Fibroblast of the conjunctiva (primary cell): ENCODE measurements at places on chromosomes 12 and 14.

DNA sequence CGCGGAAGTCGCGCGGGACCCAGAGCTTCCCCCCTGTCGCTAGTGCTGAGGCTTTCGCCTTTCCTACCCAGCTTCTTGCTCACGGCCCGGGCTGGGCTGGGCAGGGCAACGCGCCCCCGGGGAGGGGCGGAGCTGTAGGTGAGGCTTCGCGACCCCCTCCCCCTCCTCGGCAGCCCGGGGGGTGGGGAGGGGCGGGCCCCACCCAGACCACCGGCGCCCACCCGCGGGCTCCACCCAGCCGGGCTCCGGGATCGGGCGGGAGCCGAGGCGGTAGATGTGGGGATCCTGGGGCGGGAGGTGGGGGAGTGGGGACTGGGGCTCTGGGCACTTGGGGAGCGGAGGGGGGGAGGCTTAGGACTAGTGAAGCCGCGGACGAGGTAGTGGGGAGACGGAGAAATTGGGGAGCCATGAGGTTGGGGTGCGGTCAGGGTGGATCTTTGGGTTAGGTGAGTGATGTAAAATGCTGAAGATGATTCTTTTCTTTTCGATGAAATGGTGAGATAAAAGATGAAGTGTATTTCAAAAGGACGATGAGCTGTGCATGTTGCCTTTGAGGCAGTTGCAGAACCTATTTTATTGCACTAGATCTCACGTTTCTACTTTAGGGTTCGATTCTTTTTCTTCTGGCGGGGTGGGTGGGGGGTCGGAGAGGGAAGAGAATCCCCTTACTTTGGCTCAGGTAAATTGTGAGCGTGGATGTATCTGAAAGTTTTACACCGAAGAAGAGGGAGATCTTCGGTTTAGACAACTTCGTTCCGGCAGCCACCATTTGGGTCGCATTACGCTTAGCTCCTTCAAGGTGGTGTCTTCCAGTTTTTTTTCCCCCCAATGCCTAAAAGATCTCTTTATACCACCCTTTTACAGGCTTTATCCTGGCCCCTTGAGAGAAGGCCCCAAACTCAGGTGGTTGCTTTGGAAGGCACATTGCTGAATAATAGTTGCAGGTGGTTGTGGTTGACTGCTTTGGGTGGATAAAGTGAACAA is 619 bp downstream of the ERC1 start:
- DNase-seq: no peak

GRCh38 chr12:20830456-20830855 is 20.0 kb downstream of the SLCO1B3 start:
- DNase-seq: no peak

DNA sequence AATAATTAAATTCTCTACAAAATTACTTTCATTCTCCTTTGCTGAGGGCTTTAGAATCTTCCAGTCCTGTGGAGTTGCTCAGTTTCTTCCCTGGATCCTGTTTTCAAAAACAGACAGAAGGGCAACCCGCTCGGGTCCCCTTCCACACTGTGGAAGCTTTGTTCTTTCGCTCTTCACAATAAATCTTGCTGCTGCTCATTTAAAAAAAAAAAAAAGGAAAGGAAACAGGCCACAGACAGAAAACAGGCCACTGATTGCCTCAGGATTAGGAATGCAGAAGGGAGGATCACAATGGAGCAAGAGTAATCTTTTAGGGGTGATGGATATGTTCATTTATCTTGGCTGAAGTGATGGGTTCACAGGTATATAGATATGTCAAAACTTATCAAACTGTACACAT is 29.5 kb upstream of the HIGD1C start:
- no peak for DNase-seq

DNA sequence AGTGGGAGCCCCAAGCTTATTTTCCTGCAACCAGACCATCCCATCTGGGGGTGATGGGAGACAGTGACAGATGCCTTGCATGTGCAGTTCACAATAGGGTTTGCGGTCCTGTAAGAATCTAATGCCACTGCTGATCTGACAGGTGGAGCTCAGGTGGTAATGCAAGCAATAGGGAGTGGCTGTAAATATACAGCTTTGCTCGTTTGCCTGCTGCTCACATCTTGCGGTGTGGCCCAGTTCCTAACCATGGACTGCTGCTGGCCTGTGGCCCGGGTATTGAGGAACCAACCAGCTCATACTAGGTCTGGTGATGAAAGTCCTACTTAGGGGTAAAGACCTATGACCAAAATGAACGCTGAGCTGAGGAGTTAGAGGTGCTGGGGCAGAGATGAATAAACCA is 36.1 kb upstream of the CCDC88C start:
- no peak for DNase-seq

GRCh38 chr12:43348221-43348620 is 203.8 kb downstream of the ADAMTS20 start:
- DNase-seq: no peak

DNA sequence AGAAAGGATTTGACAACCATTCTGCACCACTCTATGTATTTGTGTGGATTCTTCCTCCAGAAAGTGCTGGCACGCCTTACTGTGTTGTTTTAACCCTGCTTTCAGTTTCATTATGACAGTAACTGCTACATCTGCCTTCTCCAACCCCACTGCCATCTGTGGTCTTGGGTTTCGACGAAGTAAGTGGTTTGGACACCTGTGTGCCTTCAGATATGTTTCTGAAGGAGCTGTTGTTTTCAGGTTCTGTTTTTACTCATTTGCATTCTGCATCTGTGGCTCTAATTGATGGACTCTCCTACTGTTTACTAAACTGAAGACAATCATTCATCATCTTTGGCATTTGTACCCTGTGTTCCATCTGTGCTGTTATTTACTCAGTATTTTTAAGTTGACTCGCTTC is 4.1 kb downstream of the TSHR start:
- no peak for DNase-seq

GRCh38 chr12:20452496-20453010 is 84.2 kb downstream of the PDE3A start:
- no peak for DNase-seq

DNA sequence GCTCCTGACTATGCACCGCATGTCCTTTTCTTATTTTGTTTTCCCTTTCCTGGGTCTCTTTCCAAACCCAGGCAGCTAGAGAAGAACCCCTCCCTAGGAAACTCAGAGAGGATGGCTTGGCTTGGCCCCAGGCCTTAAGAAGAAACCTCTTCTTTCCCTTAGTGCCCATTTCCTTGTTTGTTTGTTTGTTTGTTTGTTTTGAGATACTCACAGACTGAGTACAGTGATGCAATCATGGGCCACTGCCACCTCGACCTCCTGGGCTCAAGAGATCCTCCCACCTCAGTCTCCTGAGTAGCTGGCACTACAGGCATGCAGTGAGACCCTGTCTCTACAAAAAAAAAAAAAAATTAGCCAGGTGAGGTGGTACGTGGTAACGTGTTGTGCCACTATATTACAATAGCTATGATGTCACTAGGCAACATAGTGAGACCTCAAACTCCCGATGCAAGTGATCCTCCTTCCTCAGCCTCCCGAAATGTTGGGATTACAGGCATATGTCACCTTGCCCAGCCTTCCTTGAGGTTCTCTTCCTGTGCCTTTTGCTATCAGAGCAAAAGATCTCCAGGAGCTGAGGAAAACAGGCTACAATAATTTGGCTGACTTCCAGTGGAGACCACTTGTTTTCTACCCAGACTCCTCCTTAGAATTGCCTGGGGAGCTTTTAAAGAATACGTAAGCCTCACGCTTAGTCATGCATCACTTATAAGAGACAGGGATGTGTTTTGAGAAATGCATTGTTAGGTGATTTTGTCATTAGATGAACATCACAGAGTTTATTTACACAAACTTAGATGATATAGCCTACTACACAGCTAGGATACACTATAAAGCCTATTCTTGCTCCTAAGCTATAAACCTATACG is 34.5 kb upstream of the LGALS3 start:
- no peak for DNase-seq

DNA sequence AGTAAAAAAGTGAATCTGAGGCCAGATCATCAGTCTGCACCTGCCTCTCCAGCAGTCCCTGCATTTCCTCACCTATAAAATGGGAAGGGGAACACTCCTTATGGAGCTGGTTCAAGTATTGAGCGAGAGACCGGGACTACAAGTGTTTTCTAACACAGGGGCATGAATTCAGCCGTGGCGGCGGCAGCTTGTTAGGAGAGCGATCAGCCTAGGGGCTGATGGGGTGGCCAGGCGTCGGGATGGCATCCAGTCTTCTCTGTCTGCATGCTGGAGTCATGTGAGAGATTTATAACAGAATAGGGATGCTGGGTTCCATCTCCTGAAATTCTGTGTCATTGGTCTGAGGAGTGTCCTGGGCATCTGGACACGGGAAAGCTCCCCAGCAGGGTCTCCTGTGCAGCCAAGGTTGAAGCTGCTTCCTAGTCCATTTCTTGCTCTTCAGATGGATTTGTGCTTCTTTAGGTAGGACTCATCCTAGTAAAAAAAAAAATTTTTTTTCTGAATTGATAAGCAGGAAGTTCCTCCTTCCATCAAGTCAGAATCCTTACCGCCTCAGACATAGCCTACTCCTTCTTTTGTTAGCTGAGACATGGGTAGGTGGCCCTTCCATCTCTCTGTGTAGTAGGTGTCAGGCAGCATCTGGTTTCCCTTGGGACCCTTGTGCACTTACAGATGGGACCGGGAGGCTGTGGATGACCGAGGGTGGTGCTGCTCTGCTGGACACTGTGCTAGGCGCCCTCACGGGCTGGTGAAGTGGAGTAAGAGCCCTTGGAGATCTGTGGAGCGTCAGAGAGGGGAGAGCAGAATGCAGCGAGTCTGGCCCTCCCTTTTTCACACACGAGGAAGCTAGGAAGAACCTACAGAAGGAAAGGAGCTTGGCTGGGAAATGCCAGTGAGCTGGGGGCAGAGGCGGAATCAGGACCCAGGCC is 146.7 kb downstream of the TSPAN9 start:
- no peak for DNase-seq

DNA sequence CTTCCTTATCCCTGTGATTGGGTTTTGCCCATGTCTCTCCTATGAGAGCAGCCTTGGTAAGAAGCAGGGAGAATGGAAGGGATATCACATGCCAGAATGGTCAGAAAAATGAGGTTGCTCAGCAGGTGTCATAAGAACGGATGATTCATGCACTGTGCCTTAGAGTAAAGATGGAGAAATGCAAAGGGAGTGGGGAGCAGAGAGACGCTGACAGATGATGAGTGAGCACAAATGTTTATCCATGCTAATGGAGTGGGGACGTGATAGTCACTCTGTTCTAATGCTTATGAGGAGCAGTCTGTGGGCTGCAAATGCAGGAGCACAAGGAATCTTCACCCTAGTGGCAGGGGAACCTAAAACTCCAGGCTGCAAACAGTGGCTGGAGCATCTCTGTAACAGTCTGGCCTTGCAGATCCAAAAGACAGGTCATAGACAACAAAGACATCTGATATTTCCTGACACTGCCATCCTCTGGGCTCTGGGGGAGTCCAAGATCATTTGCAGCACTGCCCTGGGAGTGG is 243.2 kb downstream of the CACNA1C start:
- no peak for DNase-seq

- no peak for DNase-seq
Observed at GRCh38 chr12:31582155-31582554, 8.8 kb downstream of the DENND5B start.

DNA sequence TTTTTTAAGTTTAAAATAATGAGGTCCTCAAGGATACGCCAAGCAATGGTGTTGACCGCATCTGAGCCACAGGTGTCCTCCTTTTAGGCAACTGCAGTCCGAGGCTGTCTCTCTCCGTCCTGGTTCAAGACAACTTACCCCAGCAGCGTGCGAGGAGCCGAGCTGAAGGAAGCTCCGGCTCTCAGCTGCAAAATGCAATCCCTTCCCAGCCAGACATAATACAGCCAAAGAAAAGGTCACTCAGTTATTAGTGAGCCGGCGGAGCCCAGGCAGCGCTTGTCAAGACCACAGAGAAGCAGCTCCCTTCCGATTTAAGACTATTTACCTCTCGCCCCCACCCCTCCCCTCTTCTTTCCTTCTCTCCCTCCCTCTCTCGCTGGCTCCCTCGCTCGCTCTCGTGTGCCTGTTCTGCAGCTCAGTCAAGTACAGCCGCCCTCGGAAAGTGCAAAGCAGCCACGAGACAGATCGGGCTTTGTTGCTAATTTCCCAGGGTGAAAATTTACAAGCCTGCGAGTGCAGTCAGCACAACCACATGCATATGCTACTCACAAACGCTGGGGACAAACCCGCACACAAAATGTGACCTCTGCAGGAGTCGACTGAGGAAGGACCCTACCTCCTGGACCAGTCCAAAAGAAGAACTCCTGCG is 363 bp upstream of the LMO3 start:
- DNase-seq: no peak

DNA sequence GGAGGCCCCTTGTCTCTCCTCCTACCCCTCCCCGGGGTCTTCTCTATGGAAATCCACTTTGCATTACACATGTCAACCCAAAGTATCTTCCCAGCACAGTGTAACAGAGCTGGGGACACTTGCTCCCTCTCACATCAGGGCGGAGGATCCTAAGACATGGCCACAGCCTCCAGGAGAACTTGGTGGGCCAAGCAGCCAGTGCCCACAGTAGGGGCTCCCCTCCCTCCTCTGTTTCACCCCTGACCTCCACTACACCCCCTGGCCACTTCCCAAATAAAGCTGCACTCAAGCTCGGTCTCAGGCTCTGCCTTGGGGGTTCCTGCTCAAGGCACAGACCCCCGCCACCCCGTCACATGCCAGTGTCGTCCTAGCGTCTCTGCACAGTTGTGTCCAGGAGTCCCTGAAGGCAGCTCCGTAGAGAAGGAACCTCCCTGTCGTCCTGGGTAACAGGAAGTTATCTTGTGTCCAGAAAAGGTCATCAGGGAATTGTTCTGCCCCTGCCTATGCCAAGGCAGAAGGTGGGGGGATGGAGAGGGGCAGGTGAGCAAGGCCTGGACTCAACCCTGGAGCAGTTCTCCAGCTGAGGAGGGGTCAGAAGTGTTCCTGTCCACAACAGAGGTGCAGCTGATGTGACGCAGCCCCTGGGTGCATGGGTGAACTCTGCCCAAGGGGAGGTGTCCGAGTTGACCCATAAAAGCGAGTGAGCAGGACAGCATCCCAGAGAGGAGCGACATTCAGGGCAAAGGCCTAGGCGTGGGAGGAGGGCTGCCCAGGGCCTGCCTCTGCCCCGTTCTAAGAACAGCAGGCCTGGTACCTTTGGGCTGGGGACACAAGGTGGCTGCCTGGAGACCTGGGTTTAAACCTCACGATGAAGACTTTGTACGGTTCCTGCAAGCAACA is 25.5 kb downstream of the DIO3 start:
- DNase-seq: no peak

GRCh38 chr14:55458800-55459515 is 18.5 kb upstream of the TBPL2 start:
- DNase-seq: no peak

DNA sequence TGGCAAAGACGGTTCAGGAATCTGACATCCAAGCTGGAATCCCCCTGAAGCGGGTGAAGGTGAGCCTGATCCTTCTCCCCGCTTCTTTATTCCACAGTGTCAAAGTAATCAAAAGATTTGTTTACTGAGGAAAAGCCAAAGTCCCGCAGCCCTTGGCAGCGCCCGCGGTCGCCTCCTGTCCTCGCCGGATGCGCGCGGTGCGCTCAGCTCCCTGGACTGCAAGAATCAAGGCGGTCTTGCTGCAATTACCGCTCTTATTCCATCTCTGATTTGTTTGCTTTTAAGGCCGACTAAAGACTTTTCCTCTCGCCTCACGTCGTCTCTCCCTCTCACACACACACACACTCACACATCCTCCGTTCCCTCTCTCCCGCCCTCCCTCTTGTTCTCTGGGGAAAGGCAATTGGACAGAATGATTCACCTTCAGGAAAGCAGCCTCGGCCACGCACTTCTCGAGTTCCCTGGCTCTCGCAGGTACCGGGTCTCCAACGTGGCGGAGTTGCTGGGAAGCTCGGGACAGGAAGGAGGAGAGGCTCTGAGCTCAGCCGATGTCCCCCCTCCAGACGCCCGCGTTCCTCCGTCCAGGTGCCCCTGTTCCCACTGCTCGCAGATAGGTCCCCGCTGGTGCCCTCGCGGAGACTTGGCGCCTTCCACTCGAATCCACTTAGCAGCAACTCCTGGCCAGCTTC is 68.6 kb upstream of the USP15 start:
- DNase-seq: no peak
